ENCODE measurements at places on chromosomes 3 and 15.
A peak's percentile ranks its signal among the peaks of the same experiment; 100 is the strongest.

GRCh38 chr15:70932397-70932796 is 39.8 kb downstream of the LRRC49 start:
- DNase-seq = no peak

- no peak for DNase-seq
These were observed 1010.0 kb downstream of the SQOR start for GRCh38 chr15:46644501-46645481.

- DNase-seq = no peak
These were observed 11.6 kb downstream of the STRIT1 start for GRCh38 chr3:155281912-155282311.

GRCh38 chr15:99441871-99442251 is 123.9 kb upstream of the MEF2A start:
- no peak for DNase-seq

- DNase-seq = peak; percentile 84
These were observed 5.3 kb downstream of the CLK3 start for GRCh38 chr15:74620636-74621545.

GRCh38 chr3:32406486-32407408 is 15.1 kb downstream of the CMTM7 start:
- DNase-seq = no peak

GRCh38 chr3:65748326-65748725 is 290.4 kb downstream of the MAGI1 start:
- DNase-seq = no peak

GRCh38 chr3:23994244-23994569 is 49.1 kb downstream of the NR1D2 start:
- DNase-seq = no peak

DNA sequence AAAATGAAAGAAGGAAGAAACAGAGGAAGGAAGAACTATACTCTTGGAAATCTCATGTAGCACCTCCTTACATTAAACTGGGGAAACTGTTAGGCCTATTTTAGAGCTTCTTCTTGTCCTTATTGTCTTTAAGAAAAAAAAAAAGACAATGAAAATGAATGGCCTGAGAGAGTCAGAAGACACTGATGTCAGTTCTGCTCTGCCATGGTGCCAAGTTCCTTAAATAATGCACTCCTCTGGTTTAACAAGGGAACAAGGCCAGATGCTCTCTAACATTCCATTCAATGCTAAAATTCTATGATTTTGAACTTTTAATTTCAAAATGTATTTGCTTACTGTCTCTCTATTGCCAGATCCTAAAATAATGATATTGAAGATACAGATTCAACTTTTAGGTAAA is 4.4 kb upstream of the MBNL1 start:
- DNase-seq = no peak

DNA sequence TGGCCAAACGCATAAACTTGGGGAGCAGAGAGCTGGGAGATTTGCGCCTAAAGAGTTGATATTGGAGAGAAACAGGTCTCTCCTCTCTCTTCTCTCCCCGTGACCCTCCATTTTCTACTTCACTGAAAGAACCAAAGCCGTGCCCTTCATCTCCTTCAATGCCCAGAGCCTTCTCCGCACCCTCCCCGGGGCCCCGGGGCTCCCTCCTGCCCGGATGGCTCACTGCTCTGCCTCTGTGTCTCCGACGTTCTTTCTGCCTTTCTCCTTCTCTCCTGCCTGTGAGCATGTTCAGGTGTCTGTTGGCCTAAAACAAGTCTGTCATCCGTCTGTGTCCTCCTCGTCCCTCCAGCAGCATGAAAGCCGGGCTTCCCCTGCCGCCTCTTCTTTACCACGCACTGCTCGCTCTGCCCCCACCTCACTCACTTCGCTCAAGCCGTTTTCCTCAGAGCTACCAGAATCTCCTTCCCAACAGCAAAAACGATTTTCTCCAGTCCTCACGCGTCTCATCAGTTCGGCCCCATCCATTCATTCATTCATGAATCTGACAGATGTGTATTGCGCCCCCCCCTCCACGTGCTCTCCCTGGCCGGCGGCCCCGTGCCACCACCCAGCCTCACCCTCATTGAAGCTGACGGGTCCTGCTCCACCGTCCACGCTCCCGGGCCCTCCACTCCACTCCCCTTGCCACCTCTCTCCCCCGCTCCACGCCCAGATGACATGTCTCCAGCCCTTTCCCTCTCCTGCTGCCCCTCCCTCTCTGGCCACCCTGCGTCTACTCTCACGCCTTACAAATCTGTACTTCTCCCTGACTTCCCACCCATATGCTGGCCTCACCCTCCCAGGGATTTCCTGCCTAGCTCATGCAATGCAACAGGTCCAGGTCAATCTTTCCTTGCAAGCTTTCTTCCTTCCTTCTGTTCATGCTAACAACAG is 10.2 kb downstream of the MUC4 start:
- no peak for DNase-seq

- DNase-seq = no peak
These were observed 13.0 kb downstream of the CERS3 start for GRCh38 chr15:100515758-100516157.

DNA sequence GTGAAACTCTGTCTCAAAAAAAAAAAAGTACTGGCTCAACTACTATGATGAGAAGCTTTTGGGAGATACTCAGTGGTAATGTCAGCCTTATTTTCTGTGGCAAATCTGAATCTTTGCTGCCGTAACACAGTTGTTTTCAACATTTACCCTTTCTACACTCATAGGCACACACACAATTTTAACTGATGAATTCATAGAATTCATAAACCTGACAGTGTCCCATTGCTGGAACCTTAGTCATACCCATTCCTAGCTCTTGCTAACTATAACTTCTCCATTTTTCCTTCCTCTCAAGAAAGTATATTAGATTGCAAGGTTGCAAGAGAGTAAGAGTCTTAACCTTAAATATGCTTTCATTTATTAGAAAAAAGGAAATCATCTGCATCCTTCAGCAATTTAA is 496.6 kb downstream of the FHIT start:
- DNase-seq = no peak

DNA sequence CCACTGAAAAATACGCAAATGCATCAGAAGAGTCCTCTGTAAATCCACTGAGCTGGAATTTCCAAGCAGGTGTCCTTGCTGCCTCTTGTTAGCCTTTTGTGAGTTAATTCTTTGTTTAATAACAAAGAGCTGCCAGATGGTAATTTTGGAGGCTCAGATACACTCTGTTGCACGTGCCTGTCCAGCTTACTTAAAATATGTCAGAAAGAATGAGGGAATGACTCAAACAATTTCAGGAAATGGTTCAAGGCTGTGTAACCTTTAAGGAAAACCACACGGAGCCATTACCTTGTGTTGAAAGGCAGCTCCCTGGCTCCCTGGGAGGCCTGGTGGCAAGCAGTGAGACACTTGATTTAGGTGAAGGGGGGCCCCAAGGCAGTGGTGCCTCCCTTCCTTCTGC is 302.2 kb upstream of the CTDSPL start:
- peak; percentile 63 for DNase-seq

GRCh38 chr15:93649691-93650235 is 560.8 kb upstream of the RGMA start:
- DNase-seq = no peak

GRCh38 chr15:46786590-46787285 is 930.6 kb upstream of the SEMA6D start:
- DNase-seq = no peak

DNA sequence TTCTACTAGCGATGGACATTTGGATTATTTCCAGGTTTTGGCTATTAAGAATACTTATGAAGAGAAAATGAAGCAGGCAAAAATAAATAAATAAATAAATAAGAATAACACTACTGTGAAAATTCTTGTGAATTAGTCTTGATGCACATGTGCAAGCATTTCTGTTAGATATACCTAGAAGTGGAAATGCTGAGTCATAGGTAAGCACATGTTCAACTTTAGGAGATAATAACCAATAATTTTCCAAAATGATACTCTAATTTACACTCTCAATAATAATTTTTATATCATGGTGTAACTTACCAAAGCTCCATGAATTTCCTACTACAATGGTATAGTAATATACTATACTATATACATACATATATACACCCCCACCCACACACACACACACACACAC is 23.4 kb downstream of the EMC4 start:
- no peak for DNase-seq

- no peak for DNase-seq
These were observed 79.0 kb upstream of the ARRDC4 start for GRCh38 chr15:97881346-97881965.

GRCh38 chr15:73979636-73980035 is 12.5 kb downstream of the STOML1 start:
- no peak for DNase-seq

DNA sequence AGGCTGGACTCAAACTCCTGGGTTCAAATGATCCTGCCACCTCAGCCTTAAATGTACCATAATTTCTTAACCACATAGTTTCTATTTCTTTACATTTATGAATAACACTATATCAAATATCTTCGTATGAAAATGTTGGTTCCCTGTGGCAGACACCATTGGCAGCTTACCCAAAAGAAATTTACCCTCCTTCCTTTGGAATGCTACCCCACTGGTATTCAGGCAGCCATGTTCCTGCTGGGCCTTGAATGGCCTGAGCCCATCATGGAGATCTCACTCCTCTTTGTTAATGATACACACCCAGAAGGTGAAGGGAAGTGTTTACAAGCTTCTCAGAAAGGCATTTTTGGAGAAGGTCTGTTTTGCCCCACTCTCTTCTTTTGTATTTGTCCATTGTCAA is 94.3 kb upstream of the RNF7 start:
- DNase-seq = no peak

- no peak for DNase-seq
These were observed 50.6 kb downstream of the KY start for GRCh38 chr3:134600206-134600605.

- DNase-seq = no peak
These were observed 50.0 kb downstream of the CPA3 start for GRCh38 chr3:148914936-148915690.

GRCh38 chr3:131636266-131636775 is 133.6 kb upstream of the MRPL3 start:
- no peak for DNase-seq

- DNase-seq = peak; percentile 43
These were observed 753.5 kb upstream of the NECTIN3 start for GRCh38 chr3:110318108-110318507.

DNA sequence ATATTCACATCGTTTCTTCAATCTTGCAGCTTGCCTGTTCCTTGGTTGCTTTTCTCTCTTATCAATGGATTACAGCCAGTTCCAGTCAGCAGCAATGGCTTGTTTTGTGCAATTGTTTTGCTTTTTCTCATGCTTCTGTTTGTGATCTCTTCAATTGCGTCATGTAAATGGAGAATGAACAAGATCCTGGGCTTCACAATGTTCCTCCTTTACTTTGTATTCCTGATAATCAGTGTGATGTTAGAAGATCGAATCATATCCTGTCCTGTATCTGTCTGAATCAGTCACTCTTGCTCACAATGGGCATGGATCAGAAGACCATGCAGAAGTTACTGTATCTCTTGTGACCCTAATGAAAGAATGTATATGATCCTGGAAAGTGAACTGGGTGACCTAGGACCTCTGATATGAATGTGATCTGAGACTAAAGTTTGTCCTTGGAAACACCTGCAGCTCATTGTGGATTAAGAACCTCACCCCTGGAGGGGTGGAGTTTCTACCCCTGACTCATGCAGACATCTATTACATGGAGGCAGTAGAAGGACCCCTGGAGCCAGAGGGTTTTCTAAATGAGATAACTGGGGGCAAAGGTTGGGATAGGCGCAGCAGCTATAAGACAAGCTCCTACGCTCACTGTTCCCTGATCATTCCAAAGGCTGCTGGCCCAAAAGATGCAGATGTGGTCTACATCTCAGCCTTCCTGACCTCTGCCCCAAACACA is 32.2 kb downstream of the SLC24A1 start:
- DNase-seq = peak; percentile 43

DNA sequence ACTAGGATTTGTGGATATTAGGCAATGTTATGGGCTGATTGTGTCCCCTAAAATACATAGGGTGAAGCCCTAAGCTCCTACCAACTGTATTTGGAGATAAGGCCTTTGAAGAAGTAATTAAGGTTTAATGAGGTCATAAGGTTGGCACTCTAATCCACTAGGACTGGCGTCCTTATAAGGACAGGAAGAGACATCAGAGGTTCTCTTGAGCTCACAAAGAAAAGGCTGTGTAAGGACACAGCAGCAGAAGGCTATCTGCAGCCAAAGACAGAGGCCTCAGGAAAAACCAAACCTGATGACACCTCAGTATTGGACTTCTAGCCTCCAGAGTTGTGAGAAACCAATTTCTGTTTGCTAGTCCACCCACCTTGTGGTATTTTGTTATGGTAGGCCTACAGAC is 416.7 kb downstream of the ZBTB20 start:
- DNase-seq = no peak

- no peak for DNase-seq
These were observed 33.8 kb upstream of the IP6K2 start for GRCh38 chr3:48750856-48751255.

GRCh38 chr3:64578797-64579196 is 109.0 kb downstream of the ADAMTS9 start:
- DNase-seq = no peak

GRCh38 chr3:188185717-188186251 is 31.8 kb downstream of the LPP start:
- DNase-seq = no peak

DNA sequence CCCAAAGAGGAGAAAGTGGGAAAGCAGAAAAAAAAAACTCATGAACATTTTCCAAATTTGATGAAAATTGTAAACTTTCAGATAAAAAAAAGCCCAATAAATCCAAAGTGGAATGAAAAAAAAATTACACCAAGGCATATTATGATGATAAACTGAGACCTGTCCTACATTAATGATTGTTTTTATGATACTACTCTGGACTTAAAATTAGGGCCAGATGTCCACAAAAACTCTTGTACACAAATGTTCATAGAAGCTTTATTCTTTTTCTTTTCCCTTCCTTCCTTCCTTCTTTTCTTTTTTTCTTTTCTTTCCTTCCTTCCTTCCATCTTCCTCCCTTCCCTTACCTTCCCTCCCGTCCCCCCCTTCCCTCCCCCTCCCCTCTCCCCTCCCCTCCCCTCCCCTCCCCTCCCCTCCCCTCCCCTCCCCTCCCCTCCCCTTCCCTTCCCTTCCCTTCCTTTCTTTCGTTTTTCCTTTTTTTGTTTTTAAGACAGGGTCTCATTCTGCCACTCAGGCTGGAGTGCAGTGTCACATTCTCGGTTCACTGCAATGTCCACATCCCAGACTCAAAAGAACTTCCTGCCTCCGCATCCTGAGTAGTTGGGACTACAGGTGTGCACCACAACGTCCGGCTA is 243.9 kb downstream of the MEIS2 start:
- no peak for DNase-seq

- peak; percentile 60 for DNase-seq
These were observed 75.3 kb upstream of the BOC start for GRCh38 chr3:113136071-113136470.

- no peak for DNase-seq
These were observed 68.1 kb upstream of the TLE3 start for GRCh38 chr15:70165716-70166284.

GRCh38 chr3:134328147-134328591 is 46.1 kb downstream of the AMOTL2 start:
- peak; percentile 97 for DNase-seq

GRCh38 chr3:194995922-194996321 is 275.0 kb downstream of the XXYLT1 start:
- DNase-seq = no peak

GRCh38 chr3:114314282-114314681 is 20.5 kb downstream of the TIGIT start:
- DNase-seq = no peak
